ENCODE measurements at places on chromosomes 6 and 20. TPM values are rescaled to one million over a fixed set of nuclear protein-coding genes. Genes with fewer than 3 reads are reported as not detected.

DNA sequence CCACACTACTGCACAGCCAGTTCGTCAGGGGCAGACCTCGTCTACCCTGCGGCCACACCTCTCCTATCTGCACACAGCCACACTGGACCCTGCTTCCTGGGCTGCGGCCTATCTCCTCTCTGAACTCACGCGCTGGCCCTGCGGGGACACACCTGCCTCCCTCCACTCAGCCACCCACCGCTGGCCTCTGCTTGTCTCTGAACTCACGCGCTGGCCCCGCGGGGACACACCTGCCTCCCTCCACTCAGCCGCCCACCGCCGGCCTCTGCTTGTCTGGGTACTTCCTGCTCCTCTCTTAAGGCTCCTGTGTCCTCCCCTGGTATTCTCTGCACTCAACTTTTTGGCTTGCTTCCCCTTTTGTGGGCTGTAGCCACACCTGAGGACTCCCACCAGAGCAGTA is 52.3 kb downstream of the HUS1B start:
- no peak for DNase-seq
- no peaks in the 10 kb centered on the region for H3K27me3 ChIP-seq
- H3K4me1 ChIP-seq = no peaks in the 10 kb centered on the region

DNA sequence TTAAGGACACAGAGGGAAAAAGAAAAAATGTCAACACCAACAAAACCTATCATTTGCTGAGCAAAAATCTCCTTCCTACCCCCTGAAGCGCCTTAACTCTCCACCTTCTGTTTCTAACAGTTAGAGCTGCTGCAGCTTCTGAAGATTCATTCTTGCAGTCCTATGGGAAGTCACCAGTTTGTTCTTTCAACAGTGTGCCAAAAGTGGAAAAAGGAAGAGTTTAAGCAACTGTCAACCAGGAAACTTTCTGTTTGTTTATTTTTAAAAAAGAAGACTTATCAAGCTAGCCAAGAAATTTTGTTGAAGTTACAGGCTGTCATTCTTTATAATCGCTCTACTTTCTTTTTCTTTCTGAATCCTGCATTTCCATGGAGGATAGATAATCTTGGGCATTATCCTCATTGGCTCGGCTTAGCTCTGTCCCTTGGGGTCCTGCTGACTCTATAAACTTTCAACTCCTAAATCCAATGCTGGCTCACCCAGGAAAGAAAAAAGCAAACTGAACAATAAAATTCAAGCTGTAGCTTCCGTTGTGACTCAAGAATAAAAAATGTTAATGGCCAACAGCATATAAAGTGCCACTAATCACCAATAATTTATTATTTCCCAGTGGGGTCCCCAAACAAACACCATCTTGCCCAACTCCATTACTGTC is 172.8 kb upstream of the CITED2 start:
- H3K27ac ChIP-seq = no peak overlapping the region
- no peaks in the 10 kb centered on the region for H3K4me1 ChIP-seq
- H3K36me3 ChIP-seq = no peaks in the 10 kb centered on the region
- H3K27me3 ChIP-seq = no peaks in the 10 kb centered on the region

GRCh38 chr6:135280375-135281136 is 99.4 kb downstream of the MYB start:
- no peaks in the 10 kb centered on the region for H3K4me1 ChIP-seq
- no peak overlapping the region for H3K4me3 ChIP-seq
- no peak for DNase-seq
- H3K27ac ChIP-seq = no peak overlapping the region

GRCh38 chr6:144474290-144474689 is 189.2 kb downstream of the UTRN start:
- DNase-seq = no peak
- H3K4me1 ChIP-seq = no peaks in the 10 kb centered on the region
- H3K27ac ChIP-seq = no peak overlapping the region

- H3K27me3 ChIP-seq = peaks cover 44% of the 10 kb centered on the region
- H3K4me3 ChIP-seq = no peak overlapping the region
- DNase-seq = no peak
- no peak overlapping the region for H3K27ac ChIP-seq
Measured at GRCh38 chr6:27312950-27313271, 838 bp upstream of the POM121L2 start.

- H3K27me3 ChIP-seq = no peaks in the 10 kb centered on the region
- no peaks in the 10 kb centered on the region for H3K36me3 ChIP-seq
- no peak within 1 kb of the TSS for H3K4me3 ChIP-seq
- DNase-seq = no peak
- no peak within 1 kb of the TSS for H3K27ac ChIP-seq
Measured at GRCh38 chr6:130827247-130828149, at the start of gene SMLR1. SMLR1 (plus strand) TSS chr6:130827406; CDS start chr6:130827414, 8 bp downstream.

DNA sequence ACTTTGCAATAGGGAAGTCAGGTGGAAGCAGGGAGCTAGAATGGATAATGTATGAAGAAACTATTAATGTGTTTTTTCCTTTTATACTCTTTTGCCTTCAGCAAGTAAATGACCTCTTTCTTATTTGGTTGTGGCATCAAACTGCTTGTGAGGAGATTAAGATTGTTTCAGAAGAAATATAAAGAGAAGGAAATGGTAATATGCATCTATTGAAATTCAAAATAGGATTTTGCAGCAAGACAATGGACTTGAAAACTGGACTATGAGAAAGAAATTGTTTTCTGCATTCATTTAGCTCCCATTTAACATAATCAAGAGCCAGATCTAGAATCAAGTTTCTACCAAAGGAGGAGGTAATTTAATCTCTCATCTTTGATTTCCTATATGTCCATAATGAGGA is 32.3 kb upstream of the KIFC1 start:
- no peak overlapping the region for H3K27ac ChIP-seq
- no peak for DNase-seq
- no peaks in the 10 kb centered on the region for H3K4me1 ChIP-seq
- no peak overlapping the region for H3K4me3 ChIP-seq
- H3K27me3 ChIP-seq = no peaks in the 10 kb centered on the region

The RAB44 gene
- total RNA-seq = 0.09 TPM

The CYP24A1 gene
- total RNA-seq = not detected

The TMC2 gene
- total RNA-seq = 0.94 TPM

The FUT9 gene
- not detected for total RNA-seq

The RAB32 gene
- 1.5 TPM for total RNA-seq
